DMS53 (cell line): ENCODE measurements at places on chromosomes 3 and 15.

- DNase-seq, result no peak
Observed at GRCh38 chr3:69012100-69012799, 1.2 kb downstream of the EOGT start.

GRCh38 chr3:21795152-21795837 is 44.3 kb upstream of the ZNF385D start:
- DNase-seq, result no peak

GRCh38 chr3:26712211-26713026 is 89.8 kb downstream of the LRRC3B start:
- peak; percentile 64 for DNase-seq

- peak; percentile 31 for DNase-seq
Observed at GRCh38 chr3:37862219-37862902, 681 bp downstream of the CTDSPL start.

GRCh38 chr3:187702507-187703033 is at the start of gene RTP2:
TSS of gene RTP2 (minus strand) at chr3:187702557. CDS start at chr3:187702128, 429 bp downstream.
- DNase-seq, result no peak

DNA sequence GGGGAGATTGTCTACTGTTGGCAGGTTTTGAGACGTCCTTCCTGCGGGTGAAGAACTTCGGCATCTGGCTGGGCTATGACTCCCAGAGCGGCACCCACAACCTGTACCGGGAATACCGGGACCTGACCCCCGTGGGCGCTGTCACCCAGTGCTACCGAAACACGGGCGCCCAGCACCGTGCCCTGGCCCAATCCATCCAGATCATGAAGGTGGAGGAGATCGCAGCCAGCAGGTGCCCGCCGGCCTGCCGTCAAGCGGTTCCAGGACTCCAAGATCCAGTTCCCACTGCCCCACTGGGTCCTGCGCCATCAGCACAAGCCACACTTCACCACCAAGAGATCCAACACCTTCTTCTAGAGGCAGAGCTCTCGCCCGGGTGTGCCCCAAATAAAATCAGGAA is 194.9 kb upstream of the EPHA6 start:
- no peak for DNase-seq

GRCh38 chr3:38827791-38828190 is 11.8 kb upstream of the SCN10A start:
- no peak for DNase-seq

- DNase-seq, result no peak
Observed at GRCh38 chr15:32927124-32927523, 209.3 kb downstream of the GREM1 start.

DNA sequence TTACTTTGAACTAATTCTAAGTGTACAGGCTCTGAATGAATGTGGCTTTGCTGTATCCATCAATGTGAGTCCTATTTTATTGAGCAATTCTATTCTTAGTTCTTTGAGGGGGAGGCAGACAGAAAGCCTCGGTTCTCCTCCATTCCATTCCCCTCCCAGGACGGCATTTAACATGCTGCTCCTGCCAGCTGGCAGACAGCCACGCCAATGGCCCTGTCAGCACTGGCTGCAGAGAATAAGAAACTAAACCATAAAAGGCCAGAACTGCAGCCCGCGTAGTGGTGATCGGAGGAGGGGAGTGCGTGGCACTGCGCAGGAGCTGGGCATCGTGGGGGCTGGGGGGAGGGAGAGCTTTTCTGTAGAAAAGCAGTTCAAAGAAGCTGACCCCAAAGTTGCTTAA is 76.0 kb upstream of the HACD2 start:
- no peak for DNase-seq

GRCh38 chr15:65525622-65526021 is 4.6 kb upstream of the HACD3 start:
- DNase-seq, result peak; percentile 37

GRCh38 chr3:140323561-140323960 is 354.3 kb upstream of the TRIM42 start:
- no peak for DNase-seq

GRCh38 chr3:14688525-14688924 is 13.6 kb downstream of the C3orf20 start:
- no peak for DNase-seq

- peak; percentile 69 for DNase-seq
Observed at GRCh38 chr3:186605561-186606545, 7.0 kb upstream of the AHSG start.

- DNase-seq, result no peak
Observed at GRCh38 chr15:65211482-65211982, 259 bp upstream of the CILP start.

- DNase-seq, result peak; percentile 38
Observed at GRCh38 chr3:146187334-146187950, 26.5 kb upstream of the PLOD2 start.

GRCh38 chr3:12922306-12922705 is 80.9 kb upstream of the RPL32 start:
- no peak for DNase-seq

GRCh38 chr3:70308760-70309159 is 3.7 kb downstream of the MDFIC2 start:
- peak; percentile 2 for DNase-seq

GRCh38 chr15:99177679-99178078 is 71.7 kb downstream of the TTC23 start:
- no peak for DNase-seq

DNA sequence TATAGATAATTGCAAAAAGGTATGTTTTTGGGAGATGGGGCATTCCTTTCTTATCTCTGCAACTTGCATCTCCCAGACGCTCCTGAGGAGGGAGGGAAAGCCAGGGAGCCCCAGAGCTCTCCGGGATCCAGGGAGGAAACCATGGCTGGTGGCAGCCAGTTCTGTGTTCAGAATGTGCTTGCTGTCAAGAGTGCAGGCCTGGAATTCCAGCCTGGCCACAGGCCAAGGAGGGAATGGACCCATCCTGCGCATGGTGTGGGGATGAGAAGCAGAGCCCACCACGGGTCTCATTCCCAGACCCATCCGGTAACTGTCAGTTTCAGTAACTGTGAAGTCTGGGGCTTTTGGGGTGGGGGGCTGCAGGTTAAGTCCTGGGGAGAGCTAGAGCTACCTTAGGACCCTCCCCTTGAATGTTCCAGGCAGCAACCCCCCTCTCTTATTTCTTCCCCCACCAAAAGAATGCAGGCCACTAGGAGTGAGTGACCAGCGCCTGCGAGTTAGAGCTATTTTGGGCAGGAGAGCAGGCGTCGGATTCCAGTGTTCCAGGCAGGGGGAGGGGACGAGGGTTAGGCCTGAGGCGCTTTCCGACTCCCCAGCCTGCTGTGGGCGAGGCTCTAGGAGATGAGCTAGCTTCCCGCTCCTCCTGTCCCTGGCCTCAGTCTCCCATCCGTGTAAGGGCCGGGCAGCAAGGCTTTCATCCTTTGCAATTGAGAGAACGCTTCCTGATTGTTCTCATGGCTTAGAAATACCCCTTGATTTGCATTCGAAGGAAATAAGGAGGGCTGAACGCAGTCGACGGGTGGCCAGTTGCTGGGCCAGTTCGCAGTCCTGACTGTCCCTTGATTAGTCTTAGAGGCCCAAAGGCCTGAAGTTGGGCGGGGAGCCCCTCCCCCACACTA is 781 bp upstream of the DAG1 start:
- DNase-seq, result peak; percentile 67

- peak; percentile 75 for DNase-seq
Observed at GRCh38 chr3:155560135-155560534, 184.7 kb downstream of the PLCH1 start.

DNA sequence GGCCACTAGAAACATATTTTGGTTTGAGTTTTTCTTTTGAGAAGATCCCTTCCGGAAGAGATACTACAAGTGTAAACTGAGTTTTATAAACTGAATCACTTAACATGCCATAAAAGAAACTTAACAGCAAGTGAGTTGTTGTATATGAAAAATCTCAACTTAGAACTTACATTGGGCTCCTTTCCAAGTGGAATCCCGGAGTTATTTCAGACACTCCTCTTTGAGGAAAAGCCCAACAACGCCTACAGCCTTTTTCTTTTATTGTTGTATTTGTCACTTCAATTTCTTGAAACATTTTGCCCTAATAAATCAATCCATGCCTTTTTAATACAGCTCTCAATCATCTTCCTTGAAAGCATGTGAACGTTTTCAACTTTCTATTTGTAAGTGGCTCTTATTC is 137.3 kb downstream of the FEZF2 start:
- no peak for DNase-seq

- DNase-seq, result peak; percentile 12
Observed at GRCh38 chr3:113234688-113235260, 23.4 kb downstream of the BOC start.

- no peak for DNase-seq
Observed at GRCh38 chr15:71136159-71136783, 21.0 kb downstream of the THSD4 start.

- DNase-seq, result peak; percentile 47
Observed at GRCh38 chr3:160676547-160677303, at the start of gene ARL14. TSS of gene ARL14 (plus strand) at chr3:160677160. CDS start at chr3:160677347, 187 bp downstream.

DNA sequence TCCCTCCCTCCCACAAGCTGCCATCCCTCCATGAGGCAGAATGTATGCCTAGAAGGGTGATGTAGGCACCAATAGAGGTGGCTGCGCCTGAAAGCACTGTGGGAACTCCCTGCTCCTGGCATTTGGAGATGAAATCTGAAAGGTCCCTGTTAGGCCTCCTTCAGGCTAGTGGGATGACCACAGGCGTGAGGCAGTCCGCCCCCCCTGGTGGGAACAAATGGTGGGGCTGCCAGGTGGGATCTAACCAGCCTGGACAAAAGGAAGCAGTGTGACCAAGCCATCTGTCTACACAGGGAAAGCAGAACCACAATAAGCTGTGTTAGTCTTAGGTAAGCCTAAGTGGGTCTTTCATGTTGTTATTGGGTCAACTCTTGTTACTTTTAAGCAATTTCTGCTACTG is 25.3 kb downstream of the IL5RA start:
- DNase-seq, result no peak

GRCh38 chr3:185582871-185583270 is 3.2 kb upstream of the SENP2 start:
- peak; percentile 8 for DNase-seq

DNA sequence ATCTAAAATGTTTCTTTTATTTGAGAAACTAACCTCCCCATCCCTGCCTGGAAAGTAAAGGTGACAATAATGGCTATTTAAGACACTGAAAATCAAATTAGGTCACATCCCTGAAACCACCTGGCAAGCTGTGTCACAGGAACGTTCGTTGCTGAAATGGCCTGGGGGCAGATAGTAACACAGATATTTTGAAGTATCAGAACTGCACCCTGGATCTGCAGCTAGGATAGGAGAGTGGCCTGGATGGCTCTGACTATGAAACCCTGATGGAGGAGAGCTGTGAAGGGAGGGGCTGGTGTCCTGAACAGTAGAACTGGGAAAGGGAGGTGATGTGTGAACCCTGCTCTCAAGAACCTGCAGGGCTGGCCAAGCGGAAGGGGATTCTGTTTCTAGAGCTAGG is 648.3 kb upstream of the CFAP20DC start:
- no peak for DNase-seq
